ENCODE measurements at places on chromosomes 6 and 20. TPM values are rescaled to one million over a fixed set of nuclear protein-coding genes. Genes with fewer than 3 reads are reported as not detected.

DLL1 gene
- 3.8 TPM for total RNA-seq

DNA sequence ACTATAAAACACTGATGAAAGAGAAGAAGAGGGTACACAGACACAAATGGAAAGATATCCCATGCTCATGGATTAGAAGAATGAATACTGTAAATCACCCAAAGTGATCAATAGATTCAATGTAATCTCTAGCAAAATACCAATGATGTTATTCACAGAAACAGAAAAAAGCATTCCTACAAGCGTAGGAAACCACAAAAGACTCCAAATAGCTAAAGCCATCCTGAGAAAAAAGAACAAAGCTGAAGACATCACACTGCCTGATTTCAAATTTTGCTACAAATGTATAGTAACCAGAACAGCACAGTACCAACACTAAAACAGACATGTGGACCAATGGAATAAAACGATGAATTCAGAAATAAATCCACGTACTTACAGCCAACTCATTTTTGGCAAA, 43.0 kb downstream of the THBS2 start:
- H3K36me3 ChIP-seq: no peaks in the 10 kb centered on the region
- no peak for DNase-seq
- no peaks in the 10 kb centered on the region for H3K4me1 ChIP-seq
- H3K27ac ChIP-seq: no peak overlapping the region

GRCh38 chr6:2931970-2932748, 29.1 kb upstream of the SERPINB9 start:
- no peaks in the 10 kb centered on the region for H3K27me3 ChIP-seq
- H3K4me1 ChIP-seq: peaks cover 19% of the 10 kb centered on the region
- no peaks in the 10 kb centered on the region for H3K36me3 ChIP-seq
- H3K4me3 ChIP-seq: no peak overlapping the region
- no peak overlapping the region for H3K27ac ChIP-seq

GRCh38 chr6:15577550-15578171, 85.2 kb downstream of the DTNBP1 start:
- DNase-seq: no peak
- H3K4me3 ChIP-seq: no peak overlapping the region
- peaks cover 10% of the 10 kb centered on the region for H3K4me1 ChIP-seq
- no peaks in the 10 kb centered on the region for H3K36me3 ChIP-seq
- no peak overlapping the region for H3K27ac ChIP-seq

GRCh38 chr6:158219228-158219627, 51.1 kb downstream of the GTF2H5 start:
- H3K27ac ChIP-seq: no peak overlapping the region
- no peaks in the 10 kb centered on the region for H3K27me3 ChIP-seq

MYMX gene
- total RNA-seq: 4.7 TPM

- peaks cover 3% of the 10 kb centered on the region for H3K4me1 ChIP-seq
- no peaks in the 10 kb centered on the region for H3K27me3 ChIP-seq
- H3K27ac ChIP-seq: no peak overlapping the region
- no peak overlapping the region for H3K4me3 ChIP-seq
- DNase-seq: no peak
- no peaks in the 10 kb centered on the region for H3K36me3 ChIP-seq
Observed at GRCh38 chr20:61674688-61675087, 391.0 kb downstream of the TAF4 start.

DNA sequence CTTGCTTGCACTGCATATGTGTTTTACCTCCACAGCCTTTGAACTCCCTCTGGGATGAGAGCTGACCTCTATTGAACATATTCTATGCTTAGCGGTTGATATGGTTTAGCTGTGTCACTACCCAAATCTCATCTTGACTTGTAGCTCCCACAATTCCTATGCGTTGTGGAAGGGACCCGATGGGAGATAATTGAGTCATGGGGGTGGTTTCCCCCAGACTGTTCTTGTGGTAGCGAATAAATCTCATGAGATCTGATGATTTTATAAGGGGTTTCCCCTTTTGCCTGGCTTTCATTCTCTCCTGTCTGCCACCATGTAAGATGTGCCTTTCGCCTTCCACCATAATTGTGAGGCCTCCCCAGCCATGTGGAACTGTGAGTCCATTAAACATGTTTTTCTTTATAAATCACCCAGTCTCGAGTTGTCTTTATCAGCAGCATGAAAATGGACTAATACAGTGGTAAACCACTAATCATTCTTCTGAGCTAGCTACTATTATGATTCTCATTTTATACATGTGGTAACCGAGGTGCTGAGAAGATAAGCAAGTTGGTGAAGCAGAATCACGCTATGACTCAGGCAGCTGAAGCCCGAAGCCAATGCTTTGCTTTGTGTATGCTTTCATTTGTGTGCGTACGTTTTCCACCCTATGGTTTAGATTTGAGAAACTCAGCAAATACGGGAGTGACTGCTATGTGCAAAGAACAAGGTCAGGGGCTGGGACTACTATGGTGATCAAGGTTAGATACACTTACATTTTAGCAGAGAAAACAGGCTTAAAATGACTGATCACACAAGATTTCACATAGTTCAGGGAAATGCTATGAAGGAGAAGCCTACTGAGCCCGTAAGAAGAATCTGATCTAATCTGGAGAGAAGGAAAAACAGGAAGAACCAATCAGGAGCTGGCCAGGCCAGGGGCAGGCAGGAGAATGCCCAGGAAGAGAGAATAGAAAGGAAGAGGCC, 363.5 kb downstream of the ESR1 start:
- no peaks in the 10 kb centered on the region for H3K27me3 ChIP-seq
- no peak for DNase-seq
- no peaks in the 10 kb centered on the region for H3K36me3 ChIP-seq
- H3K4me1 ChIP-seq: no peaks in the 10 kb centered on the region
- H3K4me3 ChIP-seq: no peak overlapping the region
- no peak overlapping the region for H3K27ac ChIP-seq

RCAN2 gene
- 8.1 TPM for total RNA-seq

SGK2 gene
- 0.23 TPM for total RNA-seq

GRCh38 chr20:18363708-18364107, 75.4 kb downstream of the ZNF133 start:
- no peak overlapping the region for H3K4me3 ChIP-seq
- no peak for DNase-seq
- H3K36me3 ChIP-seq: no peaks in the 10 kb centered on the region
- H3K27ac ChIP-seq: no peak overlapping the region

Measured in H1 (cell line).